Vagina (tissue), 2 donors: ENCODE measurements at places on chromosomes 1 and 21.
A peak's percentile ranks its signal among the peaks of the same experiment; 100 is the strongest.

GRCh38 chr1:100793659-100794058, 74.1 kb downstream of the VCAM1 start:
- no peak for DNase-seq

- DNase-seq = no peak
These were observed 23.9 kb downstream of the CD2 start for GRCh38 chr1:116777831-116778830.

- no peak for DNase-seq
These were observed 23.1 kb upstream of the ECE1 start for GRCh38 chr1:21313203-21313885.

GRCh38 chr1:246384616-246385015, 122.5 kb downstream of the SMYD3 start:
- DNase-seq = no peak

DNA sequence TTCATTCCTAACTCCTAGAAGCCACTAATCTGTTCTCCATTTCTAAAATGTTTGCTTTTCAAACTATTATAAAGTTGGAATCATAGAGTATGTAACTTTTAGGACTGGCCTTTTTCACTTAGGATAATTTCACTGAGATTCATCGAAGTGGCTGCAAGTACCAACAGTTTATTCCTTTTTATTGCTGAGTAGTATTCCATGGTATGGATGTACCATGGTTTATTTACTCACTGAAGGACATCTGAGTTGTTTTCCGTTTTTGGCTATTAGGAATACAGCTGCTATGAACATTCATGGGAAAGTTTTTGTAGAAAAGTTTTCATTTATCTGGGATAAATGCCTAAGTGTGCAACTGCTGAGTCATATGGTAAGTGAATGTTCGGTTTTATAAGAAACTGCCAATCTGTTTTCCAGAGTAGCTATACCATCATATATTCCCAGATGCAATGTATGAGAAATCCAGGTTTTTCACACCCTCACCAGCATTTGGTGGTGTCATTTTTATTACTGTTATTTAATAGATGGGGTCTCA, 66.3 kb downstream of the SLC27A3 start:
- no peak for DNase-seq

GRCh38 chr1:3984586-3984985, 84.5 kb upstream of the C1orf174 start:
- DNase-seq = no peak

DNA sequence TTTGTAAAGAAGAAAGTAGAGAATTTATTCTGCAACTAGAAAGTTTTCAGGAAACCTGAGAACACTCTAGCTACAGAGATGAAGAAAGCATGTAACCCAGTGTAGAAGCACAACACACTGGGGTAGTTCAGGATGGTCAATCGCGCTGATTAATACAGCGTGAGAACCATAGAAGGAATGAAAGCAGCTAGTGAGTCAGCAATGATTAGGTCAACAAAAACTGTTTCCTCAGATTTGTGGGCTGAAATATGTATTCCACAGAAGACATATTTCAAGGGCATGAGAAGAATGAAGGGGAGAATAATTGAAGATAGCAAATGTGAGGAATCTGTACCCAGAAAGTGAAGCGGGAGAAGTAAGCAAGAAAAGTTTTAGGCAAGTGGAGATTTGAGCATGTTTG, 97.8 kb upstream of the ADGRL2 start:
- no peak for DNase-seq

- DNase-seq = no peak
These were observed 11.8 kb downstream of the NFASC start for GRCh38 chr1:204882479-204882878.

DNA sequence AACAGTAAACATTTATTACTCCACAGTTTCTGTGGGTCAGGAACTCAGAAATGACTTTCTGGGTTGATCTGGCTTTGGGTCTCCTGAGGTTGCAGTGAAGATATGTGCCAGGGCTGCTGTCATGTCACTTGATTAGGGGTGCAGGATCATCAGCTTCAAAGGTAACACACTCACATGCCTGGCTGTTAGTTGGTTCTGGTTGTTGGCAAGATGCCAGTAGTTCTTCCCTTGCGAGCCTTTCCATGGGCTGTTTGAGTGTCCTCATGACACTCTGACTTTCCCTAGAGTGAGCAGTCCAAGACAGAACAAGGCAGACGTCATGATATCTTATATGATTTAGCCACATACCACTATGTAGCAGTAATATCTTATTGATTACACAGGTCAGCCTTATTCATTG, 1.8 kb downstream of the SWT1 start:
- no peak for DNase-seq

DNA sequence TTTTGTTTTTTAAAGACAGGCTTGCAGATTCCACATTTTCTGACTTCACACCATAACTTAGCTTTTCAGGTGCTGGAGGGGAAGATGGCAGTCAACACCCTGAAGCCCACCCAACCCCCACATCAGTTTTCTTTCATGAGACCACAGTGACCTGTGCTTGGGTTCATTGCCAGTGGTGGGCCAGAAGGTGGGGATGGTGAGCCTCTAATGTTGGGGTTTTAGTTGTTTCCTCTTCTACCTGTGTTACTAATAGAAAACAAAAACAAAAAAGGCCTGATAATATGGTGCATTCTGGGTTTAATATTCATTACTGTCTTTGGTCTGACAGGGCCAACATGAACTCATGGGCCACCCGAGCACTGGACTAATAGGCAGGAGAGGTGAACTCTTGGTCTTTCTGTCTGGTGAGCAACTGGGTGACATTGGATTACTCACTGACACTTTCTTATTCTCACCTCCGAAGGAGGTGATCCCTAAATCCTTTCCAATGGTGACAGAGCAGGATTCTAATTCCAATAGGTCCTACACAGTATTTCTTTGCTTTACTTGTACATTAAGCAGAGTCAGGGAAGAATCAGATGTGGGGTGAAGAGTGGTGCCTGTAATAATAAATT, 132.8 kb downstream of the CLIC6 start:
- DNase-seq = no peak

DNA sequence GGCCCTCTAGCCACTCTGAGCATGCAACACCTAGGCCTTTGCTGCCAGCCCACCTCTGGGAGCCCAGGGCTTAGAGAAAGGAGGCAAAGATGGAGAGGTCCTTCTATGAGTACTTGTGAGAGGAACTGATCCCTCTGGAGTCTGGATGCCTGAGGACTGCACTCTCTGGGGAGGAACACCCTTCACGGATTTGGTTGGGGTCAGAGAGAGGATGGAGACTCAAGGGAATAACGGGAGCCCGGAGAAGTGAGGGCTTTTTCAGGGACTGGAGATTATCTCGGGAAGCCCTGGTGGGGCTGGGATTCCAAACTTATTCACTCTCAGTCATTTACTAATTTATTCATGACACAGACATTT, 413 bp upstream of the C1orf232 start:
- no peak for DNase-seq

DNA sequence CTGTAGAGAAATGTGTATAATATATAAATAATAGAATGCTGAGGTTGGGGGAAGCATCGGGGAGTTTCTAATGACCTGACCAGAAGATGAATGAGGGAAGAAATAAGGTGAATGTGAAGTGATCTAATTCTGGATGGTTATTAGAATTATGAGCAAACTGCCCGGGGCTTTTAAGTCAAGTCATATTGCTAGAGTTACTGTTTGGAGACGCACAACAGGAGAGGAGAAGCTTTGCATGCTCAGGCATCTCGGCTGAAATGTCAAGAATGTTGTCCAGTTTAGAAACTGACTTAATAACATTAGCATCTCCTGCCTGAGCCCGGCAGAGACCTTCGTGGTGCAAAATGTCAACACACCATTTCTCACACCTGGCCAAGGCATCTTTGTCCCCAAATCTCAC, 119.1 kb downstream of the RRAGC start:
- no peak for DNase-seq

DNA sequence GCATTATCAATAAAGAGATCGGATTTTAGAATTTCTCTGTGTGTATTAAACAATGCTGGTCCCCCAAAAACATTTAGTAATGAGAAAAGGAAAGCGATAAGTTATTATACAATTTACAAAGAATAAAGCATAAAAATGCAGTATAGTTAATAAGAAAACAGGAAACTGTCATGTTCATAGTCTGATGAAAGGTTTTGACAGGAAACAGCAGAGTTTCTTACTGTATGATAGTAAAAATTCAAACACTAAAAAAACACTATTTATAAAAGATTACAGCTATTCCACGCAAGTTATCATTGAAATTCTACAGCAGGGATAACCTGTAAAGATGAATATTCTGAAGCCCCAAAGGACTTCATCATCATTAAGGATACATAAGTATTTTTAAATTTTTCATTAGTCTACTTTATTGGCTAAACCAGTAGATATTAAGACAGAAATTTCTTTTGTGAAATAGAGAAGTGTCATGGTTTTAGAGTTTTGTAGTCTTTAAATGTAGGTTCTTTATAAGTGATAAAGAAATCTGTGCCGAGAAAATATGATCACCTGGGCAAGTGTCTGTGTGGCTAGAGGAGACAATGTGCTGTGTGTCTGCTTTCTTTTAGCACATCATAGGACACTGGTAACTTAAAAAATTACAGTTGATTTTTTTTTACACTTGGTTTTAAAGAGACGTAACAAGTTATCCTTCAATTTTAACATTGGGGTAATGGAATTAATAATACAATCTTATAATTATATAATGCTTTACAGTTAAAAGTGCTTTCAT, 49.7 kb upstream of the GFI1 start:
- no peak for DNase-seq

GRCh38 chr21:45470087-45470515, 65.1 kb downstream of the COL18A1 start:
- no peak for DNase-seq

- DNase-seq = peak; percentile 93
These were observed 50.1 kb downstream of the NDUFS5 start for GRCh38 chr1:39076127-39076798.

DNA sequence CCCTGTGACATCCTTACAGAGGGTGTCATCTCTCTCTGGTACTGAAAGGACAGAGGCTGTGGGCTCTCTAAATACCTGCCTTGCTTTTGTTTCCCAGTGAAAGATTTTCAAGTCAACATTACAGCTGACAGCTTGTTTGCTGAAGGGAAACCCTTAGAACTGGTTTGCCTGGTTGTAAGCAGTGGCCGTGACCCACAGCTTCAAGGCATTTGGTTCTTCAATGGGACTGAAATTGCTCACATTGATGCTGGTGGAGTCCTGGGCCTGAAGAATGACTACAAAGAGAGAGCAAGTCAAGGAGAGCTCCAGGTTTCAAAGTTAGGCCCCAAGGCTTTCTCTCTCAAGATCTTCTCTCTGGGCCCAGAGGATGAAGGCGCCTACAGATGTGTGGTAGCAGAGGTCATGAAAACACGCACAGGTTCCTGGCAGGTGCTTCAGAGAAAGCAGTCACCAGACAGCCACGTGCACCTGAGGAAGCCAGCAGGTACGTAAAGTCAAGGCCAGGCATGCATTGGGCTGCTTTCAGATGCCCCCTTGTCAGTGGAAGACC, 11.8 kb downstream of the CD101 start:
- no peak for DNase-seq

GRCh38 chr1:52683367-52683940, 14.7 kb downstream of the COA7 start:
- no peak for DNase-seq

DNA sequence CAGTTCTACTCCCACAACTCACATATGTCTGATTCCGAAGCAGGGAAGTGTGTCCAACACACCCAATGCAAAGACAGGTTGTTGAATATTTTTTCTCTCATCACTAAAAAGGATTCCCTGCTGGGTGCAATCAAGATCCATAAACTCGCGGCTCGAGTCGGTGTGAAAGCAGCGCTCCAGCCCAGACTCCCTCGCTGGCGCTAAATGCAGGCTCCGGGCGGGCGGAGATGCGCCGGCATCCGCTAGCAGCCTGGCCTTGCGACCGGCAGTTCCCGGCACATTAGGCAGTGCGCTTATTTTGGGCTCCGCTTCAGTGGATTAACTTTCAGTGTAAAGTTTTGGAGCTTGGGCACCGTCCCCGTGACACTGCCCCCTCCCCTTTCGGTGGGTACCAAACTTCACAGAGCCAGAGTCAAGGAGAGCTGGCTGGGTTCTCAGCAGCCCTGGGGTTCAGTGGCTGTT, 87.7 kb upstream of the POU3F1 start:
- DNase-seq = no peak

GRCh38 chr1:158149175-158149574, 31.5 kb upstream of the CD1D start:
- no peak for DNase-seq

DNA sequence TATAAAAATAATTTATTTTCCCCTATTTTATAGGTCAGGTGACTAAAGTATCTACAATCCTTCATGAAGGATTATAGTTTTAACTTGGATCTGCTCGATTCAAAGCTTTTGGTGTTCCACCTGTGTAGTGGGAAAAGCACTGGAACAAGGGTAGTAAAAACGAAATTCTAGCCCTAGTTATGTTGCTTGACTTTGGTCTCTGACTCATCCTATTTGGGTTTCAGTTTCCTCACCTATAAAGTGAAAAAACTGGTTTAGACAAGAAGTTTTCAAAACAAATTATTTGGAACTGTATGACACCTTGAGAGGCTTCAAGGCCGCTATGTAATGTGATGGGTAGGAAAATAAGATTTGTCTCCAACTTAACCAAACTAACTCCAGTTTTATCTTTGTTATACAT, 505.2 kb upstream of the ZRANB2 start:
- no peak for DNase-seq
